ENCODE measurements at places on chromosomes 5 and 9.

DNA sequence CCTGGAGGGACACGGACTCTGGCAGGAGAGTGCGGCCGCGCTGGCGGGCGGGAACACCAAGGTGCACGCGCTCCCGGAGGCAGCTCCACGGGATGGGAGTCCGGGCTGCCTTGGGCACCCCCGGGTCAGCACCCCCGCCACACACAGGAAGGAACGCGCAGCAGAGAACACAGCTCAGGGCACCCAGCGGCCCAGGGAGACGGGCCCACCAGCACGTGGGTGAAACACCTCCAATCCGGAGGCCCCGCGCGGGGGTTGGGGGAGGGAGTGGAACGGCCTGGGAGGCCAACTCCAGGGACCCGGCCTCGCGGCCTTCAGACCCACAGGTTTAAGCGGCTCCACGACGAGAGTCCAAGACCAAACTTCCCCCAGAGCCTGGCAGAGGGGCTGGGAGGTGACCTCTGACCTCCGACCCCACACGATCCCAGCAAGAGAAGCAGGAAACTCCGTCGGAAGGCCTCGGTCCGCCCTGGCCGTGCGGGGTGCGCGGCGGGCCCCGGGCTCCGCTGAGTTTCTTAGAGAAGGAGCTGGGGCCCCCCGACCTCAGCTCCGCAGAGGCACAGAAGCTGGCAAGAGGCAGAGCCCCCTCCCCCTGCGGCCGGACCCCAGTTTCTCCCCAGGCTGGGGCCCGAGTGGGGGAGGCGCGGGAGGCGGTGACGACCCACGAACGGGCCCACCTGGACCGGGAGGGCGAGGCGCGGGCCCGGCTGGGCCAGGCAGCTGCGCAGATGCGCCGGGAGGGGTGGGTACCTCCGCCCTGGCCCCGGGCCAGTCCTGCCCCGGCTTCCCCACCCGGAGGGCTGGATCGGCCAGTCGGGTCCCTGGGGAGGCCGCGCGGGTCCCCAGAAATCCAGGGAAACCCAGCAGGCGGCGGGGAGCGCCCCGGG lies 851 bp downstream of the NACC2 start:
- H3K27ac ChIP-seq = peak overlapping the region; percentile 51
- H3K27me3 ChIP-seq = no peaks in the 10 kb centered on the region
- H3K36me3 ChIP-seq = no peaks in the 10 kb centered on the region

- no peak overlapping the region for H3K4me3 ChIP-seq
- DNase-seq = no peak
- H3K36me3 ChIP-seq = no peaks in the 10 kb centered on the region
- no peaks in the 10 kb centered on the region for H3K27me3 ChIP-seq
- H3K4me1 ChIP-seq = no peaks in the 10 kb centered on the region
Measured at GRCh38 chr5:28505121-28505520, 1466.7 kb upstream of the CDH9 start.

GRCh38 chr9:6072865-6073264 lies 57.4 kb upstream of the RANBP6 start:
- H3K4me3 ChIP-seq = no peak overlapping the region
- peaks cover 9% of the 10 kb centered on the region for H3K4me1 ChIP-seq
- no peak overlapping the region for H3K27ac ChIP-seq
- DNase-seq = no peak

DNA sequence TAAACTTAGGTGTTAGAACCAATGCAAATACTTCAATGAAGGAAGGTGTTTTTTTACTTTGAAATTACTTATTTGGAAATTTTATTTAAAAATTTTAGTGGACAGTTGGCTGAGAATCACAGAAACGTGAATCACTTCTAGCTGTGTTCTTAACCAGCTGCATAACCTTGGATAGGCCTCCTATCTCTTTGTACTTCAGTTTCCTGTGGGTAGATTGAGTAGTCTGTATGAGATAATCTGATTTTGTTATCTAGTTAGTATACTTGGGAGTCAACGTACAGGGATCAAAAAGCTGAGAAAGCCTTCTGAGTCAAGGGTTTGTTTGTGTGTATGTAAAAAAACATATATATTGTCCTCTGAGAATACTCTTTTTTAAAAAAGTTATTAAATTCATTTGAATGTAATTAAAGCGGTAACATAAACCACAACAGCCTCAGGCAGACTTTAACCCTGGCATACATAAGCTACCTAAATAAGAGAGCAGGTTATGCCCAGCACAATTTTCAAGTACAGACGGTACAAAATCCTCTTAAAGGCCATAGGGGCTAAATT lies 38.1 kb upstream of the ZCCHC7 start:
- H3K4me1 ChIP-seq = peaks cover 32% of the 10 kb centered on the region
- peaks cover 12% of the 10 kb centered on the region for H3K36me3 ChIP-seq
- H3K27ac ChIP-seq = no peak overlapping the region
- peaks cover 2% of the 10 kb centered on the region for H3K27me3 ChIP-seq

- H3K36me3 ChIP-seq = no peaks in the 10 kb centered on the region
- H3K27me3 ChIP-seq = no peaks in the 10 kb centered on the region
- no peaks in the 10 kb centered on the region for H3K4me1 ChIP-seq
- H3K4me3 ChIP-seq = no peak overlapping the region
- DNase-seq = no peak
- H3K27ac ChIP-seq = no peak overlapping the region
Measured at GRCh38 chr9:113623851-113624485, 160.4 kb downstream of the RGS3 start.

DNA sequence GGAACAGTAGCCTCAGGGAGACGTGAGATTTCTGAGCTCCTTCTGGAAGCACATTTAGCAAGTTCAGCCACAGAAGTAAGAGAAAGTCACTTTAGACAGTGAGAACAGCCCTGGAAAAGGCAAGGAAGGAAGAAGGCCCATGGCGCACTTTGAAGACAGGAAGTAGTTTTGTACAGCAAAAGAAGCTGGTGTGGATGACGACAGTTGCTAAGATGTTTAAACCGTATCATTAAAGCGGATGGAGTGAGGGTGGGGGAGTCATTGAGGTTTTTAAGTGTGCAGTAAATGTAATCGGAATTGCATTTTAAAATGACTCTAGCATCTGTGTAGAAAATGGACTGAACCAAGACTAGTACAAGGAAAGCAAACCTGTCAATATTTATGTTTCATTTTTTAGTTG lies 15.3 kb upstream of the TRPM3 start:
- no peak for DNase-seq
- H3K36me3 ChIP-seq = no peaks in the 10 kb centered on the region
- H3K4me1 ChIP-seq = no peaks in the 10 kb centered on the region
- H3K27me3 ChIP-seq = no peaks in the 10 kb centered on the region
- no peak overlapping the region for H3K4me3 ChIP-seq

DNA sequence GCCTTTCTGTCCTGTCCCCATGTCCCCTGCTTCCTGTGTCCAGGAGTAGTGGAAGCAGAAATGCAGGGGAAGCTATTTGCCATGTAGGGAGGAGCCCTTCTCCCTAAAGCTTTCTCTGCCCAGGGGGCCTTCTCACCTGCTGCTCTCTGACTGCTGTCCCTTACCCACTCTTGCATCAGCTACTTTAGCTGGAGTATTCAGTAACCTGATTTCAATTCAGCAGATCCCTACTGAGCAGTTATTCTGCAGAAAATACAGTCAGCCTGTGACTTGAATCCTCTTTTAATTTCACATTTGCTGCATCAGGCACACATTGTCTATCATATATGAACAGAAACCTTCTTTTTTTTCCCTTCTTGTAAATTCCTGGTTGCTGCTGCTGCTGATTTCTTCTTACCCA lies 90.4 kb downstream of the MVB12B start:
- no peaks in the 10 kb centered on the region for H3K27me3 ChIP-seq
- H3K36me3 ChIP-seq = no peaks in the 10 kb centered on the region
- H3K4me3 ChIP-seq = no peak overlapping the region
- DNase-seq = no peak
- peaks cover 9% of the 10 kb centered on the region for H3K4me1 ChIP-seq

DNA sequence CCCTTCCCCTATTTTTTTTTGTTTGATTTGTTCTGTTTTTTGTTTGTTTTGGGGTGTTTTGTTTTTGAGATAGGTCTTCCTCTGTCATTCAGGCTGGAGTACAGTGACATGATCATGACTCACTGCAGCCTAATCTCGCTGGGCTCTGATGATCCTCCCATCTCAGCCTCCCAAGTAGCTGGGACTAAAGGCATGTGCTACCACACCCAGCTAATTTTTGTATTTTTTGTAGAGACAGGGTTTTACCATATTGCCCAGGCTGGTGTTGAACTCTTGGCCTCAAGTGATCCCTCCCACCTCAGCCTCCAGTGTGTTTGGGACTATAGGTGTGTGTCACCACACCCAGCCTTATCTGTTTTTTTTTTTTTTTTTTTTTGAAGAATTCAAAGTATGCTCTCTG lies 605.4 kb downstream of the DNAH5 start:
- DNase-seq = no peak
- H3K4me3 ChIP-seq = no peak overlapping the region
- H3K27ac ChIP-seq = no peak overlapping the region
- H3K36me3 ChIP-seq = no peaks in the 10 kb centered on the region
- H3K27me3 ChIP-seq = no peaks in the 10 kb centered on the region
- H3K4me1 ChIP-seq = no peaks in the 10 kb centered on the region

DNA sequence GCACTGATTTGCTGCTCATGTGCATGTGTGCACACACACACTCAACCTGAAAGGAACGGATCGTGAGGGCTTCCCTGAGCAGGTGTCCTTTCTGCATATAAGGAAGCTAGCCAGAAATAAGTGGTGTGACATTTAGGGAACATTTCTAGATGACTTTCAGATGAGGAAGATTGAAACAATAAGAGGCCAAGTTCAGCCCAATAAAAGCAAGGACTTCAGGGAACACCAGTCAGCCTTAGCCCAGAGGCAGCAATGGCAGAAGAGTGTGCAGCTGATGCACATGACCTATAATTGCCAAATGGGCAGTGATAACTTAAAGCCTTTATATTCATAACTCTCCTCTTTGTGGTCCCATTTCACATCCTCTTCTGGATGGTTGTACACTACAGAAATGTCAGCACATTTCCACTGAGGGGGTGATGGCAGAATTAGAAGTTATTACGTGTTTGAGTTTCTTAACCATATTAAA lies 255.5 kb downstream of the TRIM32 start:
- H3K27ac ChIP-seq = no peak overlapping the region
- H3K4me3 ChIP-seq = no peak overlapping the region
- H3K4me1 ChIP-seq = no peaks in the 10 kb centered on the region
- no peaks in the 10 kb centered on the region for H3K27me3 ChIP-seq

DNA sequence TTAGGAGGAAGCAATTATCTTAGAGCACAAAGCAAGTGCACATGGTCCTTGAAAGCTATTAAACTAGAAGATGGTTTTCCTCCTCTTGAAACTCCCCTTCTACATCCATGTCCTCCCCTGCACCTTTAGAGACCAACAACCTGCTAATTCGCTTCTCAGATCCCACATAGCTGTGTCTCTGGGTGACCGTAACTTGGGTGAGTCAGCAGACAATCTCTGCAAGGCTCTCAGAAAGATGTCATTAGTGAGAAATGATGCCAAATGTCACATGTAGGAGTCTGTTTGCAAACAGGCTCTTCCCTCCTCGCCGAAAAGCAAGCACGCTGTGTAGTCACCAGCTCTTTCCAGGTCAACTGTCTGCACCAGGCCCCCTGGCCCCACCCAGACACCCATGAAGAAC lies 291.8 kb downstream of the SLIT3 start:
- peaks cover 2% of the 10 kb centered on the region for H3K27me3 ChIP-seq
- H3K36me3 ChIP-seq = no peaks in the 10 kb centered on the region
- no peak for DNase-seq
- H3K4me3 ChIP-seq = no peak overlapping the region

DNA sequence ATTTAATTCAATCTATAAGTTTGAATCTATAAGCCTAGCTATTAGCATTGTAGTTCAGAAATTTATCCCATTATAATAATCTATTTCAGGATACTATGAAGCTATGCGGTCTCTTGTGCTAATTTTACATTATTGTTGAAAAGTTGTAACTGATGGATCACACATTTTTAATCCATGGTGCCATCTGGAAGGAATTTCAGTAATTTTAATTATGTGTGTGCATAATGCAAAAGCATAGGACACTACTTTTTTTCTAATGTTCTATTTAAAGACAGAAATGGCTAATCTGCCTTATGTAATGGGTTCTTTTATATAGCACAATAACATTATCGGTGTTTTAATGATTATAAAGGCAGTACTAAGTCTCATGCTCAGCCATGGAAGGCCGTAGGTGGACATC lies 90.6 kb downstream of the HOMER1 start:
- H3K4me1 ChIP-seq = no peaks in the 10 kb centered on the region
- no peak overlapping the region for H3K27ac ChIP-seq
- DNase-seq = no peak

GRCh38 chr5:43041669-43042175 lies 1.6 kb upstream of the ANXA2R start:
- no peak for DNase-seq
- peak overlapping the region; percentile 95 for H3K27ac ChIP-seq
- peaks cover 45% of the 10 kb centered on the region for H3K4me1 ChIP-seq
- H3K27me3 ChIP-seq = no peaks in the 10 kb centered on the region

- DNase-seq = no peak
- no peaks in the 10 kb centered on the region for H3K36me3 ChIP-seq
- peaks cover 11% of the 10 kb centered on the region for H3K4me1 ChIP-seq
- H3K27ac ChIP-seq = no peak overlapping the region
- H3K27me3 ChIP-seq = peaks cover 2% of the 10 kb centered on the region
- H3K4me3 ChIP-seq = no peak overlapping the region
Measured at GRCh38 chr9:137436761-137437600, 4.2 kb downstream of the ENTPD8 start.

GRCh38 chr9:112868461-112868860 lies 22.2 kb downstream of the SLC46A2 start:
- no peak overlapping the region for H3K4me3 ChIP-seq
- H3K4me1 ChIP-seq = no peaks in the 10 kb centered on the region
- DNase-seq = no peak
- no peaks in the 10 kb centered on the region for H3K27me3 ChIP-seq

DNA sequence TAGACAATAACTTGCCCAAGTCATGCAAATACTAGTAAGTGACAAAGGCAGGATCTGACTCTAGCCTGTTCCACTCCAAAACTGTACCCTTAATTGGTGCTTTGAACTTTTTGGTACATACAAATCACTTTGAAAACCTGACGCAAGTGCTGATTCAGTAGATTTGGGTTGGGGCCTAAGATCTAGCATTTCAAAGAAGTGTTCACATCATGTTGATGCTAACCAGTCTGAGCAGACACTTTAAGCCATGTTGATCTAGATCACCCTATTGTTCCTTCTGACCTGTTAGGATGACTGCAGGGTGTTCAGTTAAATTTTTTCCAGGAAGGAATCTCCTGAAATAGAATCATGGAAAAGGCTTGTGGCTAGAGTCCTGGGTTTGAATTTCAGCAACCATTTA lies 57.7 kb upstream of the CPEB4 start:
- H3K4me3 ChIP-seq = no peak overlapping the region
- no peaks in the 10 kb centered on the region for H3K27me3 ChIP-seq
- H3K27ac ChIP-seq = no peak overlapping the region

DNA sequence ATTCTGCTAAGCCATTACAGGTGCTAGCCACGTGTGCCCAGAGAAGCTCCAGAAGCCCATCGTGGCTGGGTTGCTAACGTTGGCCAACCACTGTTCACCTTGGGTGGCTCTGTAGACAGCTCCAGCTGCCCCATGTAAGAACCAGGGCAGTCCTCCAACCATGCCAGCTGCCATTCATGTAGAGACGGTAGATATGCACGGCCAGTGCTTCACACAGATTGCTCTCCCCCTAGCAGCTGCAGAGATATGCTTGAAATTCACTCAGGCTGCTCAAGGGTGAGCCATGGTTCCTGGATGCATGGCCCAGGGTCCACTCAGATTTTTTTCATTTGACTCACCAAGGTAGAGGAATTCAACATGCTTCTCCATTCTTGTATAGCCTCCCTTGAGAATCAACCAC lies 31.0 kb downstream of the GADD45G start:
- H3K27ac ChIP-seq = no peak overlapping the region
- H3K36me3 ChIP-seq = no peaks in the 10 kb centered on the region
- H3K27me3 ChIP-seq = no peaks in the 10 kb centered on the region
- H3K4me1 ChIP-seq = no peaks in the 10 kb centered on the region
